ENCODE measurements at places on chromosomes 3 and 15.

DNA sequence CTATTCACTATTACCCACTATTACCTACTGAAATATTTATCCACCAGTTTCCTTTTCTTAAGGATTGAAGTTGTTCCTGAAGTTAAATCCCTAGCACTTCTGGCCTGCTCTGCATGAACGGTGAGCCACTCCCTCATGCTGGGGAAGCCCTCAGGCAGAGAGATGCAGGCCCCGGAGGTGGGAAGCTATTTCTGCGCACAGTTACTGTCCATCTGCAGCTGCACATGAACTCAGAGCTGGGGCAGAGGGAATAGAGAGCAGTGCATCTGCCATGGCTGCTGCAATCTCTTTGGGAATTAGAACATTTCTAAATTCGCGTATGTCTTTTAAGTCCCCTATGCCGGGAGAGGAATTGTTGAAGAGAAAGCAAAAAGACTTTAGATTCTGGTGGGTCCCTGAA is 6.3 kb upstream of the GALNT15 start:
- DNase-seq, result no peak

DNA sequence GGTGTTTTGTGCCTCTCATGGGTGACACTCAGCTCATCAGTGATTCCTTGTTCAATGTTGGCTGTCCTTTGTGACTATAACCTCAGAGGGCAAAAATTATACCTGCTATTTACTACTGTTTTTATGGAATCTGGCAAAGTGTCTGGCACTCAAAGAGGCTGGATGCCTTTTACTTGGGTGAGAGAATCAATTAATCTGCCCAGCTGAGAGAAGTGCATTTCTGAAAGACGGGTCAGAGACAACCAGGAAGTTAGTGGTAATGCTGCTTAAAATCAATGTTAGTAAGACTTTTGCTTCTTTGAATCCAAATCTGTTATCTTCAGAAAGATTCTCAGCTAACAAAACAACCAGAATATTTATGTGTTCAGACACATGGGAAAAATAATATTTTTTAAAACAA is 436.2 kb upstream of the SUCLG2 start:
- DNase-seq, result no peak

- no peak for DNase-seq
These were observed 43.4 kb downstream of the TRIM69 start for GRCh38 chr15:44779761-44780160.

DNA sequence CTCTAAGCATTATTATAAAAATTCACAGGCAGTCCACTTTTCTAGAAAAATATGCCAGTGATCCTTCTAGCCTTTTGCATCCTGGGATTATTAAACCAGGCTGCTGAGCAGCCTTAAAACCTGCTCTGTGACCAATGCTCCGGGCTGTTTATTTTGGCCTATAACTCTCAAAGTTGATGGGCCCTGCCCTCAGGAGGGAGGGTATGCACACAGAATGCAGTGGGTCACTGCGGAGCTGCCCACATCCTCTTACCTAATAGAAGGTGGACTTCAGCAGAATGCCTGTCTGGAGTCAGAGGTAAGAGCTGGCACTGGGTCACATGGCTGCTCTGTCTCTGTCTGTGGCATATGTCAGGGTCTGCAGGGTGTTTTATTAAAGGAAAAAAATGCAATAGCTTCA is 26.0 kb downstream of the CPNE4 start:
- DNase-seq, result no peak

GRCh38 chr15:82613747-82614146 is 33.4 kb downstream of the CPEB1 start:
- DNase-seq, result no peak

Data from T-helper 9 cell (primary cell).